Foreskin fibroblast (primary cell): ENCODE measurements at places on chromosomes 7 and 10.

GRCh38 chr7:128679920-128680319 is 7.8 kb downstream of the GARIN1A start:
- no peak for DNase-seq

DNA sequence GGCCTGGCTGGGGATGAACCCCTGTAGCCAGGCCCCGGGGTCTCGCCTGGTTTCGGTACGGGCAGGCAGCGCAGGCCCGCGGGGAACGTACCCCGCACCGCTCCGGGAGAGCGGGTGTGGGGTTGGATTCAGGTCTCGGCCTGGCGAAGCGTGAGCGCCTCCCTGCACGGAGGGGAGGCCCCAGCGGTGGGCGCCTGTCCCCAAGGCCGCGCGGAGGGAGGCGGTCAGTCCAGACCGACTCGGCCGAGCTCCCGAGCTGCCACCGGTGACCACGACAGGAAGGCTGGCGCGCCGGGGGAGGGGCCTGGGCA is 378 bp upstream of the INPP5F start:
- no peak for DNase-seq

DNA sequence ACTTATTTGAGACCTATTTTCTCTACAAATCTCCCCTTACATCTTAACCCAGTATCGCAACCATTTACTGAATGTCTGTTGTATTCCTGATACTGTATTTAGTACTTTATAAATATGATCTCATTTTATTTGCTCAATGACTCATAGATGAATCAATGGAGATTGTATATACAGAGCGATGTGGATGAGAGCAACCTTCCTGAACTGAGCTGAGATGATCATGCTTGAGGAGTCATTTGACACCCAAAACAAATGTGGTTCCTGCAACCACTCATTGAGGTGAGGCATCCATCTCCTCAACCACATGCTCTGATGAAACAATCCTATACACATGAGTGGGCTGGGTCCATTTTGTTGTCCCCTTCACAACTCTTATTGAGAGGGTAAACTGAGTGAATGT is 250.0 kb downstream of the CDC14C start:
- peak; percentile 1 for DNase-seq

GRCh38 chr7:139768249-139768824 is 9.5 kb downstream of the HIPK2 start:
- DNase-seq, result no peak

DNA sequence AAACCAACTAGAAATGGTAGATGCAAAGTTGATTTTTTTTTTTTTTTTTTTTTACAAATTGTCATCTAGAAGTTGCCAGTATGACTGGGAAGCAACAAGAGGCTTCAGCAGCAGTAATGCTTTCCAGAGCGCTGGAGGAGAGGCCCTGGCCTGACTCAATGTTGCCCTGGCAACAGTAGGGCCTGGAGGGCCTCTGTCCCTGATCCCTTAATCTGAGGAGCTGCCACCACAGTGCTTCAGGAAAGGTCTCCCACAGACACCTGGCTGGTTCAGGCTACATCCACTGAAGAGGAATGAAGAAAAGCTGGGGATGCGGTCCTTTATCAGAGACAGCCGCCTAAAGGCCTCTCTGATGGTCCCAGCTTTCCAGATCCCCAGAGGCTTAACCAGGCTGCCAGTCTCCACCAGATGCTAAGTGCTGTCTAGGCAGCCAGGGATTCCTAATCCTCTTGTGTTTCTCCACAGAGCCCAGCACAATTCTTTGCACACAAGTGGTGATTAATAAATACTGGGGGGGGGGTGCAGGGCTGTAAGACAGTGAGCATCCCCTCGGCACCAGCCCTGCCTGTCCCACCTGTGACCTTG is 33.7 kb downstream of the ZNF777 start:
- peak; percentile 44 for DNase-seq

- no peak for DNase-seq
These were observed 20.9 kb upstream of the GRIFIN start for GRCh38 chr7:2497065-2497464.

DNA sequence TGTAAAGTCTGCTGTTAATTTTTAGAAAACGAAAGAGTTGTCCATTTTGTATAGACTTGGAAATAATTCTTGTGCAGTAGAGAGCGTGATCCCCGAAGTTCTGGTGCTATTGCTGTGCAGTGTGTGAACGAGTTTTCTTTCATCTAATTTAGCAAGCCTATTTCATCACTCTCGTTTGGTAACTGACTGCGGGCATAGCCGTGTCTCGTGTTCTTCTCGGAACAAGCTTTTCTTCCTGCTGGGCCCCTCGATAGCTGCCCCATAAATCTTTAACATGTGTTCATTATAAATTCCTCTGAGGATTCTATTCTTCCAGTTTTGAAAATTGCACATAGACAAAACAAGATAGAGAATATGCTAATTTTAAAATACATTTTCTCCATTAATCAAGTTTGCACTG is 622.0 kb upstream of the PFKP start:
- no peak for DNase-seq

DNA sequence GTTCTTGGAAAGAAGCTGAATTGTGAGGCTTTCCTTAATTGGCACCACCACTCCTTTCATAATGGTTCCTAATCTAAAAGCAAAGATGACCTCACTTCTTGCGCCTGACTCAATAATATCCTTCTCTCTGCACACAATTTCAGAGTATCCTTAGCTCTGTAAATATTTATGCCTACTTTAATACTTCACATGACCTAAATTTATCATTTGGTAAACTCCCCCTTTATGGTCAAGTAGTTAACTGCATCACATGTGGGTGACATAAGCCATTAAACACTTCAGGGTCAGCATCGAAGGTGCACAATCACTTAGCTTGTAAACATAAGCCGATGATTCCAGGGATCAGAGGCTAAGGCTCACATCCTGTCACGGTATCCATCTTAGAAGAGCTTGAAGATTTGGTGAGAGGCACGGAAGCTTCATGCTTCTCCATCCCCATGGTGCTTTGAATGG is 7.3 kb upstream of the RHOBTB1 start:
- no peak for DNase-seq

- no peak for DNase-seq
These were observed 61.9 kb downstream of the KLHDC10 start for GRCh38 chr7:130131964-130132875.

DNA sequence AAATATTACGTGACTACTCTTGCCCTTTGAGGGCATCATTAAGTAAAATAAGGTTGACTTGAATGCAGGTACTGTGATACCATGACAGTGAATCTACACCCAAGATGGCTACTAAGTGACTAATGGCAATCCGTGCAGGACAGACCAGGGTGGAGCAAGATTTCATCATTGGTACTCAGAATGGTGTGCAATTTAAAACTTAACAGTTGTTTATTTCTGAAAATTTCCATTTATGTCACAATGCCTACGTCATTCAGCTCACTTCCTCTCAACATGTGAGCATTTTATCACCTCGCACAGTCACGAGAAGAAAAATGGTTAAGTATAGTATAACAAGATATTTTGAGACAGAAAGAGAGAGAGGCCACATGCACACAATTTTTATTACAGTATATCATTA is 50.3 kb upstream of the MET start:
- DNase-seq, result peak; percentile 7

DNA sequence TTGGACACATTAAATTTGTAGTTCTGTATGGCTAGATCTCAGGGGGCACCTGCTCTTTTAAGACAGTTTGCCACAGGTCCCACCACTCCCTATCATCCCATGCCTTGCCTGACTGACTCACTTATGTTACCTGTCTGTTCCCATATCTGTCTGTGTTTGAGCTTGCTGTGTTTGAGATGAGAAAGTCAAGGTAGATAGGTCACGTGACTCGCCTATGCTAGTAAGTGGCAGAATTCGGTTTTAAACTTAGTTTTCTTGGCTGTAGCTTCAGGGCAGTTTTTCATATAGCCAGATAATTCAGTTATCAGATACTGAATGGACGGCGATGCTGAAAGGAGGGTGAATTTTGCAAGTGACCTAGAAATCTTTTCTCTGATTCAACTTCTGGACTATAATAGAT is 348.4 kb downstream of the RPS24 start:
- no peak for DNase-seq

DNA sequence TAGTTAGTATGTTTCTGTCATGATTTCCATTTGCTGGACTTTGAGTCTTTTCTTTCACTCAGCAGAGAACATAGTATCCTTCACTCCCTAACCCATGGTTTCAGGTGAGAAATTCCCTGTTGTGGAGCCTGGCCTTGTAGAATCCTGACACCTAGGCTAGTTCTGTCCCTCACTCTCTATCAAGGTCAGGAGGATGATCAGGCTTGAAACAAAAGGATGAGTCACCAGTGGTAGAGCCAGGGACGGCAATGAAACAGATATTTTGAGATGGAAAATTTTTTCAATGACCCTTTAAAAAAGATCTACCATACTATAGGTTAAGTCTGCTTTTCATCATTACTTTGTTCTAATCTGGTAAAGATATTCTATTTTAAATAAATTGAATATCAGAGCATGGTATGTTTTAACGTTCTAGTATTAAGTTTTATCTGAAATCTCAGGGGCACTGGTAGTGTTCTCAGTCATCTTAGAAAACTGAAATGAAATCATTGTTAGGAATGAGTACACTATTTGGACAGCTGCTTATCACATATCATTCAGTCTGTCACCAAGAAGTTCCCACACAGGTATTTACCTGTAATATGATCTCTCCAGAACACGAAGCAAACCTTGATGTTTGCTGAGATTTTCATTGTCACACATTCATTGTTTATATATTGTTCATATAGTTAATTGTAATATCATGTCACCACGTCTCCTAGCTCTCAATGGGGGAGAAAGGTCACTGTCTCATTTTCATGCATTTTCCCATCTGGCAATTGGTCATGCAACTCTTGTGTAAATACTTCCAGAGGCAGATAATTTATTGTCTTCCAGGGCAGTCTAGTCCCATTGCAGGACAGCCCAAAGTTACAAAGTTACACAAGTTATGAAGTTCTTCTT is 299.9 kb upstream of the LRRTM3 start:
- DNase-seq, result no peak

GRCh38 chr7:157436763-157437480 is 100.1 kb downstream of the DNAJB6 start:
- DNase-seq, result no peak

- DNase-seq, result no peak
These were observed 127.0 kb downstream of the INSYN2A start for GRCh38 chr10:127069436-127069835.

DNA sequence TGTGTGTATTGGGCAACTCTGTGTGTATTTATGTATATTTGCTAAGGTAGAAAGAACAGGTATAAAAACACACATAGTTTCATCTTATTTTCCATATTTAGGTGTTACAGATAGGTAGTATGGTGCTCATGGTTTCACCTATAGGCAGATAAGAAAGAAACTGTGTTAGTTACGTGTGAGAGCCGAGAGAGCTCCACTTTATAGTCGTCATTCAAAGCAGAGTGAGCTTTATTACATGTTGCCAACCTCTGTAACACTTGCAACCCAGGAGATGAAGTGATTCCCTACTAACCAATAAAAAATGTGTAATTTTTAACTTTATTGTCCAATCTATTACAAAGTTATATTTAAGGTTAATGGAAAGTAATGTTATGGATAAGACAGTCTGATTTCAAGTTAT is 121.3 kb downstream of the AGMO start:
- no peak for DNase-seq

DNA sequence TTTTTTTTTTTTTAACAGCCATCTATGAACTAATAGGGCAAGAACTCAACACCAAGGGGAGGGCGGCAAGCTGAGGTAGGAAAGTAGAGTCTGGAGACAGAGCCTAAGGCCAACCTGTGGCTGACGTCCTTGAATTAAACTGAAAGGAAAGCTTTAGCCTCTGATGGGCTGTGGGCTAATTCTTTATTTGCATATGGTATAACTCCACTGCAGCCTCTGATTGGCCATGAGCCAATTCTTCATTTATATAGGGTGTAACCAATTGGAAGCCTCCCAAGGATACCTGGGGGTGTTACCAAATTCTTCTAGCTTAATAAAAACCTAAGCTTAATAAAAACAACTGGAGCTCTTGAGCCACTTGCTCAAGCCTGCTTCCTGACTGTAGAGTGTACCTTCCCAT is 10.3 kb downstream of the TYW1 start:
- DNase-seq, result no peak

GRCh38 chr10:132637477-132638129 is 100.0 kb downstream of the INPP5A start:
- peak; percentile 48 for DNase-seq

DNA sequence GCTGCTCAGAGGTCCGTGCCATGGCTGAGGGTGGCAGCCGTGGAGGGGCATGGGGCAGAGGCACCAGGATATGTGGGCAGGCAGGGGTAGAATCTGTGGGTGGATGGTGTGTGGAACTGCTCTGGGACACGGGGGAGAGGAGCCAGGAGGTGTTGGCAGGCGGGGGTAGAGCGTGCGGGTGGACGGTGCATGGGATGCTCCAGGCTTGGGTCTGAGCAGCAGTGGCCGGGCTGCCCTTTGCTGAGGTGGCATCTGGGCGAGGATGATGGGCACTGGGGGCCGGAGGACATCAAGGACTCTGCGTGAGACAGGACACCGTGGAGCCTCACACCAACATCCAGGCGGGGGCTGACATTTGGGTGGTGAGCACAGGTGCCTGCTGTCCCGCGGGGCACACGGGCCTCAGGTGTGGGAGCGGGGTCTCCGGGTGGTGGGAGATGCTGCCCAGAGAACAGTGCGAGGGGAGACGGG is 46.2 kb downstream of the JAKMIP3 start:
- no peak for DNase-seq

GRCh38 chr7:113076703-113077102 is 9.9 kb downstream of the GPR85 start:
- DNase-seq, result no peak

DNA sequence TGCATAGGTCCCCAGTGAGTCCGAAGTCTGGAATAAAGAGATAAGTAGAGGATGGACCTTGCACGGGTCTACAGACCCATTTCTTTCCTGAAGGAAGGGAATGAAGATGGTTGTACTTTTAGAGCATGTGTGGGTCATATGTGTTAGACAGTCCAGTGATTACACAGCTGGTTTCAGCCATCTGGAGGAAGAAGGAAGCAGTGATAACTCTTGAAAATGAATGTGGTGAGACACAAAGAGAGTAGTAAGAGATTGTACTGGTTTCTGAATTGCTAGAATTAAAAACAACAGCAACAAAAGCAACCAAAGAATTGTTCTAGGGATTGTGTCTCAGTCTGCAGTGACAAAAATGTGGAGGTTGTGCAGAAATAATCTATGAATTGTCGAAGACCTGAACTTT is 258.9 kb downstream of the SUGCT start:
- DNase-seq, result no peak

GRCh38 chr10:52615756-52616394 is 156.7 kb downstream of the MBL2 start:
- DNase-seq, result peak; percentile 76

- peak; percentile 83 for DNase-seq
These were observed 7.1 kb upstream of the AMZ1 start for GRCh38 chr7:2680792-2681490.

DNA sequence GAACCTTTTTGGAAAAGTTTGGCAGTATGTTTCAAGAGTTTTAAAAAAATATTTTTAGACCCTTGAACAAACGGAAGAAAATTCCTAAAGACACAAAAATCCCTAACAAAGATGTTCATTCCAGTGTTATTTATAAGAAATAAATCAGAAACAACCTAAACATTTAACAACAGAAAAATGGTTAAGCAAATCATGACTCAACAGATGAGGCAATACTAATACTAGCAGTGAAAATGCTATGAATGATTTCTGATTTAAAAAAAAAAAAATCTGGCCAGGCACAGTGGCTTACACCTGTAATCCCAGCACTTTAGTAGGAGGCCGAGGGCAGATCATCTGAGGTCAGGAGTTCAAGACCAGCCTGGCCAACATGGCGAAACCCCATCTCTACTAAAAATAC is 61.0 kb downstream of the ARHGAP12 start:
- DNase-seq, result peak; percentile 52
